ENCODE measurements at places on chromosomes 6 and 20. TPM values are rescaled to one million over a fixed set of nuclear protein-coding genes. Genes with fewer than 3 reads are reported as not detected.

Gene OLIG3
- not detected for total RNA-seq

DNA sequence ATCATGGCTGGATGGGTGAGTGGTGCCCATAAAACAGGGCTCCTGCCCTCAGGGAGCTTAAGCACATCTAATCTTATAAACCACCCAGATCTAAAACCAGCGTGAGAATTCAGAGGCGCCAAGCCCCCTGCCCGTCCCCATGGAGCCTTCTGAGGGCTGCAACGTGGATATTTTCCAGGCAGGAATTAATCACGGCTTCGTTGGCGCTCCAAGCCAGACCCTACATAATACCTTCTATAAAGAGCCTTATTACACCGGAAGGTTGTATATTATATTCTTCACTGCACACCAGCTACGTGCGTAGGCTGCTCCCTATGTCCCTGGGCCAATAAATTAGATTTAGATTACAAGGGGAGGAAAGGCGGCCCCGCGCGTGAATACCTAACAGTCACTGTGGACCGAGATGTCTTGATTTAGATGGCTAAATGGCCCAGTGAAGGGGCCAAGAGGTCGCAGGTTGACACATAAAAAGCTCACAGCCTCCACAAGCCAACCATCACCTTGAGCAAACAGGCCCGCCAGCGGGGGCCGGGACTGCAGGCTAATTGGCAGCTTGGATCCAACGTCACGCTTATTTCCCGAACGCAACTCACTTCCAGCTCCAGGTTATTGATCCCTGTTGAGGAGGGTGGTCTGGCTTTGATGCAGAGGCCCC, 64.7 kb upstream of the APCDD1L start:
- DNase-seq, result no peak

Gene NFKBIE
- total RNA-seq, result 4.3 TPM

GRCh38 chr20:15831201-15831600, 742.0 kb downstream of the KIF16B start:
- DNase-seq, result no peak

- DNase-seq, result no peak
These were observed 210.4 kb downstream of the GMDS start for GRCh38 chr6:2035046-2035445.

GRCh38 chr6:51005779-51006178, 187.1 kb downstream of the TFAP2B start:
- DNase-seq, result no peak

DNA sequence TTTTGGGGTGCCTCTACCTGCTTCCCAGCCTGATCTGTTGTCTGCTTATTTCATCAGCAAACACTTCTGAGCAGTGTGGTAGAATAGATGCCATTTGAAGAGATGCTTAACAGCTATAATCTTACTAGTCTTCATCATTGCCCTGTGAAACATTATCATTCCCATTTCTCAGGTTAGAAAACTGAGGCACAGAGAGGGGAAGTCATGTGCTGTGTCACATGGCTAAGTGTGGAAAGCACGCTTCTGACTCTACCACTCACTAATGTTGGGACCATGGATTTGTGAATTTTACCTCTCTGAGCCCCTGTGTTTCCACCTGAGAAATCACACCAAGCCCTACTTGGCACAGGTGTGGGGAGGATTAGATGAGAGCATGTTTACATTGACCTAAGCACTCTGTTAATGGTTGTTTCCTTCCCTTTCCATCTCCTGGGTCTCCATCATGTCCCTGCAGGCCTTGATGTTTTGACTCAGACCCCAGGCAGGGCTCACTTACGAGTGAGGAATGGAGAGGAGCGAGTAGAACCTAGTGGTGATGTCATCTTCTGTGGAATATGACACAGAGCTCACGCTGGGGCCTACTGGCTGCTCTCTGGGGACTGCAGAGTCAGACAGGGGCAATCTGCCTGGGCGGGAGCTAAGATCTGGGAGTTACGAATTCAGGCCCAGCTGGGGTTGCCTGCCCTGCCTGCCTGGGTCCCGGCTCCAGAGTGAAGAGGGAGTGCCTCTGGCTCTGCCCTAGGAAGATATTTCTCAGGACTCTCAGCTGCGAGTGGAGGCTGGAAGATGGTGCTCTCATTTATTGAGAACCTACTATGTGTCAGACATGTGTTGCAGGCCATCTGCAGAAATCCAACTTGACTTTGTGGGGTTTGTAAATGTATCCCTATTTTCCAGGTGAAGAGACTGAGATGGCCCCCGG, 64.3 kb downstream of the CDH22 start:
- DNase-seq, result no peak

- no peak for DNase-seq
These were observed 173.7 kb upstream of the ZNF217 start for GRCh38 chr20:53767206-53767930.

DNA sequence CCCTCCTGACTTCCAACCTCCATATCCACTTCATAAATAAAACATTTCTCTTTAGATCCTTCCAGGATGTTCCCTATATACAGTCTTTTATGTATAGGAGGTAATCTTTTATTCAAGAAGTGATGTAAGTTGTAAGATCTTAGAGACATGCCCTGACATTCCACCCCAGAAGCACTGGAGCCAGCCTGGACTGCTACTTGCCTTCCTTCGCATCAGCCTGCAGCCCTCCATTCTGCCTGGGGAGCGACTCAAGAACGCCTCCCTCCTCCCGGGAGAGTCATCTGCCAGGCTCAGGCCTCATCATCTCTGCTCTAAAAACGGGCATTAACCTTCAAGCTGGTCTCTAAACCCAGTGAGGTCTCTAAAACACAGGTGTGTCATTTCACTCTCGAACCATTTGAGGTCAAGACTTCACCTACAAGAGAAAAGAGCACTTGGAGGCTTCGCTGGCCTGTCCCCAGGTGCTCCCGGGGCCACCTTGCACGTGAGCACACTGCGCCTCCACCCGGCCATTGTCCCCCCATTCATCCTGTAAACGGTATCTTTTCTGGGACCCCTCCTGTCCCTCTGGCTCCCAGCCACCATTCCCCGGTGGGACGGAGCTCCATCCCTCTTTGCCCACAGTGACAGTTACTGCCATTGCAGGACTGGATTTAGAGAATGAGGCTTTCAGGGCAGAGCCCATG, 107.5 kb upstream of the PDE10A start:
- no peak for DNase-seq

Gene SLA2
- 0.28 TPM for total RNA-seq

GRCh38 chr6:69392745-69393144, 404.1 kb downstream of the LMBRD1 start:
- DNase-seq, result no peak
